ENCODE measurements at places on chromosomes 2 and 18.
A peak's percentile ranks its signal among the peaks of the same experiment; 100 is the strongest.

DNA sequence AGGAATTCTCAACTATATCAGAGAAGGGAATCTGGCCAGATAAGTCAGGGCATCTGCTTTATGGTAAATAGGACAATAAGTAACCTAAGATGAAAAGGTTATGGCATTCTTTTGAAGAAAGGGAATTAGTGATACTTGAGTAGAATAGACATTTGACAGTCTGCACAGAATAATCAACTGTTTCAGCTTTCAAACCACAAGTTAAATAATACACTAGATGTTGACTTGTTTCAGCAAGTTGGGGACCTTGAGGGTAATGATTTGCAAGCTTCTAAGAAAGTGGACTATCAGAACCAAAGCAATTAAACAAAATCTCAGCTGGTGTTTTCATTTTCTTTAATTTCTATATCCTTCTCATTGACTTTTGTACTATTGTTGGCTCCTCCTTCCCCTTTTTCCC, 54.5 kb downstream of the SLC39A10 start:
- DNase-seq, result no peak

DNA sequence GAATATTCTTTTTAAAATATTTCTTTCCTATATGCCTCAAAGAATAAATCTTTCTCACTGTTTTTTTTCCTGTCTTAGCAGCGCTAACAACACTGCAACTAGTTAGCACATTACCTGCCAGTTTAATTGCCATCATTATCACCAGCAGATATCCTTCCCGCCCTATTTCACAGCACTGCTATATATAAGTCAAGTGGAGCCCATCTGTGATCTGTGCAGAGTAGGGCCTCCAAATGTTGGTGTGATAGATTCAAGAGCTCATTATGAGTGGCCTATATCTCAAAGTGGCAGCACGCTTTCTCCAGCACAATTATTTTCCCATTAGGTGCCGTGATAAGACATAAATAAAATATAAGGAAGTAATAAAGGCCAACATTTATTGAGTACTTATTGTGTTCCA, 19.8 kb upstream of the RGPD4 start:
- DNase-seq, result peak; percentile 46

DNA sequence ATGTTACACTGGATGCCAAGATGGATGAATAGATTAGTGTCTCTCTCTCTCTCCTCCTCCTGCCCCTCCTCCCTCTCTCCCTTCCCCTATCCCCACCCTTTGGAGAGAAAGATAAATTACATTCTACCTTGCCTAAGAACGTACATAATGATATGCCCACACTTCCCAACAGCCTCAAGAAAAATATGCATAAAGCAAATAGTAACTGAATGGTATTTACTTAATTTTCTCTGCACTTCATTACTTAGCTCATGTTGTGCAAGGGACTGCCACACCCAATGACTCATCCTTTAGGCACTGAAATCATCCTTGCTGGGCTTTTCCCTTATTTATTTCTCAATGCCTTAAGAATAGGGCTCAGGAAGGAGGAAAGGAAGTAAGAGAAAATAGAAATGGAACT, 137.3 kb upstream of the PID1 start:
- no peak for DNase-seq

DNA sequence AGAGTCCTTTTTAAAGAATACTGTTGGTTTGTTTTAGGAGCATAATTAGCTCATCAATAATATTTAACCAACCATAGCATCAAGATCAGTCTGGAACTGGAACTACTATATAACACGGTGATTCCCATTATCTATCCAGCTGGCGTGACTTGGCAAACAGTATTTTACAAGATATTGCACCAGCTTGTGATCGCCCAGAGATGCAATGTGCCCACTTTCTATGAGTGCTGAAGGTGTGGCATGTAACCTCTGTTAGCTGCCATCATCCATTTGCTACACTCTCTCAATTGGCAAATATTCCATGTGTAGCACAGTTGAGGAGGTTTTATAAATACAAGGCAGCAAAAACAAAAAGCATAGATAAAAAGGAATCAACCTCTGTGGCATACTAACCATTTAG, 64.9 kb downstream of the FIGN start:
- DNase-seq, result no peak

DNA sequence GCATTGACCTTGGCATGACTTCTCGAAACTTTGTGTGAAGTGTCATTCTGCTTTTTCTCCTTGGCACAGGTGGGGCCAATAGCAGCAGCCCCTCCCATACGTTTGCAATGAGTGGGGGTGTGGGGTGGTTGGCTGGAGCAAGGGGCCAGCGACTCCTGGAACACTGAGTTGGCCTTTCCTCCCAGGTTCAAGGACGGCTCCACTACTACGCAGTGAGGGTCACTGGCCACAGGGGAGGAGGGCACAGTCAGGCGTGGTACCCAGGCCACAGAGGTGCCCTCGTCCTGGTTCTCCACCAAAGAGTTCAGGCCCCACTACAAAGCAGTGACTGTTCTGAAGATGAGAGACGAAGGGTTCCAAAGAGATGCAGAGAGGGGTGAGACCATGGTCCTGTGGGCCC, 70.6 kb upstream of the OTOS start:
- DNase-seq, result no peak

- DNase-seq, result no peak
These were observed 1132.9 kb upstream of the ZEB2 start for GRCh38 chr2:145652571-145653545.

DNA sequence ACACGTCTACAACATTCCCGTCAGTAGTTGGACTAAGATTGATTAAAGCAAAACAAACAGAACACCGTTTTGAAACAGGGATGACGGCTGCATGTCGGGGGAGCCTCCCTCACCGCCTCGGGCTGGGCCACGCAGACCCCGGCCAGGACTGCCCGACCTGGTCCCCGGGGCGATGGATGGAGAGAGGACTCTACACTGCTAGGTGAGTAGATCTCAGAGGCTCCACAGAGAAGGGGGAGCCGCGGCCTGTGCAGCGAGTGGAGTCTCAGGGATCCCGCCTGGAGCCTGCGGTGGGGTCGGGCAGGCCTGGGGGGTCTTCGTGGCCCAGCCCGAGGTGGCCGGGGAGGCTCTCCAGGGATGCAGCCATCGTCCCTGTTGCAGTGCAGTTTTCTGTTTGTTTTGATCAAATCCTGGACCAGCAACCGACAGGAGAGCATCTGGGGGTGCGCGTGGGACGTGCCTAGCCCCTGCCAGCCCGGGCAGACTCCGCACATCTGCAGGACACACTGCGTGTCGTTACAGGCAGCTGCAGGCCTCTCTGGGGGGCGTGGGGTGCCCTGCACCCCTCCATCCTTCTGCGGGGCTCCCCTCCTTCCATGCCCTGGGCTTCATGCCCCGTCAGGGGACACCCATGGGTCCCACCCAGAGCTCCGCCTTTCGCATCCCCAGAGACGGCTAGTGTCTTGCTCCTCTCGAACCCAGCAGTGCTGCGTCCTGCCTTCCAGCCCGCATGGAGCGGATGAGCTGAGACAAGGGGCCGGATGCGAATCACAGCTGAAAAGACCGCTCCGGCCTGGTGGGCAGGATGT, 143.6 kb downstream of the RTP5 start:
- no peak for DNase-seq

- DNase-seq, result no peak
These were observed 523.3 kb downstream of the TRIB2 start for GRCh38 chr2:13240061-13240460.

DNA sequence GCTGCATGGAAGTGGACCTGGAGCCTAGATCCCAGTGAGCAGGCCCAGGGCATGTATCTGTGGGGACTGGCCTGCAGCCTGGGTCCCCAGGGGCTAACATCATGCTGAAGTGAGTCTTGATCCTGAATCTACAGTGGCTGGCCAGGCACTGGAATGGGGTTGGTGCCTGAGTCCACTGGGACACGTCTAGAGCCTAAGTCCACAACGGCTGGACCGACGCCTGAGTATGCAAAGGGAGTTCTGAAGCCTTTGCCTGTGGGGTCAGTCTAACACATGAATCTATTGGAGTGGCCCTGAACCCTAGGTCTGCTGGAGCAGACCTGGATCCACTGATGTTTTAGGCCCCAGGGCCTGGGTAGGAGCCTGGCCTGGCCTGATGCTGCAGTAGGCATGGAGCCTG, 665.5 kb downstream of the DCDC2C start:
- DNase-seq, result no peak

GRCh38 chr2:29663268-29663667, 258.1 kb downstream of the ALK start:
- DNase-seq, result no peak

- DNase-seq, result no peak
These were observed 188.0 kb upstream of the PKDCC start for GRCh38 chr2:41859615-41860514.

DNA sequence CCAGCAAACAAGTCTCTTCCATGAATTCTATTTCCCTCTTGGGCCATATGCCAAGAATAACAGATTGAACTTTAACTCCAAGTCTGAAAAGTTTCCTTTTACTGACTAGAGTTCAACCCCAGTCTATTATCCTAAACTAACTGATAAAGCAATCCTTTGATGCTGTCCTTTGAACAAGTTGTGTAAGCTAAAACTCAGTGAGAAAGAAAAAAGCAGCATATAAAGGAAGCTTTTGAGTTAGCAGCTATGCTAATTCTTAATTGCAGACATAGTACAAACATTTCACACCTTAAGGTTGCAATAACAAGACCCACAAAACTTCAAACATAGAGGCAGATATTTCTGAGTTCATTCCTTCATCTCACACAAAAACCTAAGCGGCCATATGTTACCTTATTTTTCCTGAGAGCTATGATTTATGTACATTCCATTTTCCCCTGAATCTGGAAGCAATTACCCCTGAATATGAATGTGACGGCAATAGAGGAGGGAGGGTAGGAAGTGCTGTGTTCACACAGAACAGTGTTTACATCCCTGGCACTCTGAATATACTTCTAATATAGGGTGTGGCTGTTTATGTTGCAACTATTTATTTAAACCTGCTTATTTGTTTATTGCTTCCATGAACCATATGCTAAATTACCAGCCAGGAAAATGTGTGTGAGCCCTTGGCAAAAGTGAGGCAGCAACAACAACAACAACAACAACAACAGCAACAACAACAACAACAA, 180.6 kb downstream of the IRS1 start:
- DNase-seq, result no peak

Measured in NCI-H1417 treated with DMSO at 0.1 percent for 48 hours (cell line).